ENCODE measurements at places on chromosomes 5 and 9.

- no peak for DNase-seq
Observed at GRCh38 chr5:45484781-45485180, 211.4 kb downstream of the HCN1 start.

DNA sequence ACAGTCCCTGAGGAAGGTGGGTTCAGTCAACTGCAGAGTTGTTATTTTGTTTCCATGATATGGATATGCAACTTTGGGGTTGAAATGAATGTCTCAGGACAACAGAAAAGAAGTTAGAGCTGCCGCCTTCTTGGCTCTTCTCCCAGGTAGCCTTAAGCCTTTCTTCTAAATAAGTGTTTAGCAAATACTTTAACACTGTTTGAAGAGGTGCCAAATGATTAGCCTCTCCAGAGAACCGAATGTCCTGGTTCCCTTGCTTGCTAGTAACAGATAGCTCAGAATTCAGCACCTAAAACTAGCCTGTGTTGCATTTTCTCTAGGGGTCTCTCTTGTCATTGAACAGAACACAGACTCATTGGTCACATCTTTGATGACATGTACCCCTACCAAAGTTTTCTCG is 127.7 kb upstream of the PIK3R1 start:
- no peak for DNase-seq

GRCh38 chr5:34738381-34738780 is 82.3 kb downstream of the RAI14 start:
- DNase-seq: no peak

DNA sequence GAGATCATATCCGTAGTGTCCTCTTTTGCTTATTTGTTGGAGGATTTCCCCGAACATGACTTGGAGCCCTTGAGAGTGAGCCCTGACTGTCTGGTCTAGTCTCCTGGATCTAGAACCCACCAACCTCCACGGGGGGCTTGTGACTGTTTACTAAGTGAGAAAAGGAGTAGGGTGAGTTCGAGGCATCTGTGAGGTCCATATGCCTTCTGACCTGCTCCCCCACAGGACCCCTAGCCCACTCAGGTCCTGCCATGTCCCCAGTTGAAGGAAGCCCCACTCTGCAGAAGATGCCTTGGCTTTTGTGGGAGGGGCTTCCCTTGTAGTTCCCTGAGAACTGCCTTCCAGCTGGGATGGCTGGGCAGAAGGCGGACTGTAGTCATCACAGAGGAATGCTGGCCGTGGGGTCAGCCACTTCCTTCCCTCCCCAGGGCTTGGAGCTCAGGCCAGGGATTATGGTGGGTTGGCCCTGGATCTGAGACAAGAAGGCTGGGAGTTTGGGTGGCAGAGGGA is 7.0 kb upstream of the IRF1 start:
- no peak for DNase-seq

GRCh38 chr5:74519161-74519571 is 121.4 kb downstream of the ENC1 start:
- no peak for DNase-seq

GRCh38 chr9:79257228-79257781 is 314.5 kb upstream of the TLE4 start:
- DNase-seq: no peak

- DNase-seq: no peak
Observed at GRCh38 chr5:162852134-162852533, 585.3 kb upstream of the CCNG1 start.

DNA sequence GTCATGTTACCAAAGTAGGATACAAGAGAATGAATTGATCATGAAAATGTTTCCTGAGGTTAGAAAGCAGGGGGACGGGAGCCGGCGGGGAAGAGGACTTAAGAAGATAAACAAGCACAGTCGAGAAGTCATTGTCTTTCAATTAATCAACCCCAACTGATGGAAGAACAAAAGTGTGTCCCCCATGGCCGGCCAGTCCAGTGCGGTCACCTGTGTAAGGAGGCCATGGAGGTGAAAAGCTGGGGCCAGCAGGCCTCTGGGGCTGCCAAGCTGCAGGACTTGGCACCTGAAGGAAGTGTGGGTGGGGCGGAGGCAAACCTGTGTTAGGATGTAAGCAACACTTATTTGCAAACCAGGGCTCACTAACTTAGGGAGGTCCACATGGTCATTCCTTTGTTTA is 223.3 kb upstream of the TBCA start:
- no peak for DNase-seq

- DNase-seq: no peak
Observed at GRCh38 chr9:72477930-72478518, 43.4 kb upstream of the TMC1 start.

DNA sequence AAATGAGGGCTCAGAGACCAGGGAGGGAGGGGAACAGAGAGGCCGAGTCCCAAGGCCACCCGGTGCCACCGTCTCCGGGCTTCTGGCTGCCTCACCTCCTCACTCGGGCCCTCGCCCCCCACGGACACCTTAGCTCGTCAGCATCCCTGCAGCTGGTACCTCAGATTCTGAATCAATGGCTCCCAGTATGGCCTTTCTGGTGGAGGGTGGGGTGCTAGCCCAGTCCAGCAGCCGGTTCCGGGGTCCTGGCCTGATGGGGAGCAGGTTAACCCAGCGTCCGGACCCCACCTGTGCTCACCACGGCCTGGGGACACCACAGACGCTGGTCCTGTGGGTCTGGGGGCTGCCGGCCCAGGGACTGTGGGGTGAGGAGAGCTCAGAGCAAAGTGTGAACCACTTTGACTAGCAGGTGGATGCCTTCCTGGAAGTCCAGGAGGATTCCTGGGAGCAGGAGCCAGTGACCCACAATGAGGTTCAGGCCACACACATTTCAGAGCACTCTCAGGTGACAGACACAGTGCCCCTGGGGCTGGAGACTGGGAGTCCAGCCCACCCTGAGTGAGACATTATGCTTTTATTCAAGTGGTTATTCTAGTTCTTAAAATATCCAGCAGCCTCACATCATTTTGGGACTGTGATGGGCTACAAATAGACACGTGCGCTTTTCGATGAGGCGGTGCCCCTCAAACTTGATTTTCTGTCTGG is 53.3 kb downstream of the AHRR start:
- no peak for DNase-seq

- DNase-seq: no peak
Observed at GRCh38 chr5:139472386-139473030, 1.7 kb downstream of the SMIM33 start.

DNA sequence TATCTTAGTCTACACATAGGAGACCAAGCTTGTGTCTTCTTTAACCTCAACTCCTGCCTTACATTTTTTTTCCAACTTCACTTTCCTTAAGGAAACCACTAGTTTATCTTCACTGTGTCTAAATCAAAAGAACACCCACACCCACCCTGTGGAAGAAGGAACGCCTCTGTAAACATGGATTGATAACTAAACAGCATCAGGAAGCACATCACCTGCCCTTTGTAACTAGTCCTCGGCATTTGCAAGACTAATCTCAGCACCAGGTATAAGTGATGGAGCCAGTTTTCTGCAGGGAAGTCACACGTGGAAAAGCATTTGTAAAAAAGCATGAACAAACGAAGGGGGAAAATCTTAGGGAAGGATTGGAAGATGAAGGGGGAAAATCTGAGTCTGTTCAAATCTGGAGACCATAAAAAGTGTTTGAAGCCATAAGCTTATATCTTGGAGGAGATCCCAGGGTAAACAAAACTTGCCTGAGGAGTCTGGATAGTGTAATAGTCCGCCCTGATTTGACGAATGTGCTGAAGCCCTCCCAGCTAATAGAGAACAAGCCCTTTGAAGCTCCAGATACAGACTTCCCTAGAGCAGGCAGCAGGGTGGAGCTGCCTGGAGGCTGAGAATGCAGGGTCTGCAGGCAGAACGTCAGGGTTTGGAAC is 117.3 kb upstream of the LHFPL2 start:
- no peak for DNase-seq

DNA sequence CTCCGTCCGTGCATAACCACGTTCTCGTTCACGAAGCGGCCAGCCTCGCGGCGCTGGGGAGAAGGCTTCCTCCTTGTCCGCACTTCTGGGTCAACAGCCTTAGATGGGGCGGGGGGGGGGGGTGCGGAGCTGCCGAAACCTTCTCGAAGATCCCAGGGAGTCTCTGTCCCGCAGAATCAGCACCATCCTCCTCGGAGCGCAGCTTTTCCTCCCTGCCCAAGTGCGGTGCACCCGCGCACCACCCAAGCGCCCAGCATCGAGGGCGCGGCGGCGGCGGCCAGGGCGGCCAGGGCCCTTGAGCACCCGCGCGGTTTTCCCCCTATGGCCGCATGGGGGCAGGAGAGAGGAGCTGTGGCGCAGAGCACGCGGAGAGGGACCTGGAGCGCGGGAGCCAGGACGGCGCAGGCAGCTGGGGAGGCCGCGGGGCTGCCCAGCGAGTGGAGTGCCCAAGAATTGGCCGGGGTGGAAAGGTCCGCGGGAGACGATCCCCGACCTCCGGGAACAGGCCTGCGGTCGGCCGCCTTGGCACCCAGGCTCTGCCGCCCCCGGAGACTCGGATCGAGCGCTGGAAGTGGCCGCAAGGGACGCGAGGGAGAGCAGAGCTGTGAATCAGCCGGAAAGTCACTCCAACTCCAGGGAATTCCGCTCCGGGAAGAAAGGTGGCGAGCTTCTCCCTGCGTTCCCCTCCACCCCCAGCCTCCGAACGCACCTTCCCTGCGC is 43.1 kb downstream of the TMEM174 start:
- DNase-seq: peak; percentile 29

DNA sequence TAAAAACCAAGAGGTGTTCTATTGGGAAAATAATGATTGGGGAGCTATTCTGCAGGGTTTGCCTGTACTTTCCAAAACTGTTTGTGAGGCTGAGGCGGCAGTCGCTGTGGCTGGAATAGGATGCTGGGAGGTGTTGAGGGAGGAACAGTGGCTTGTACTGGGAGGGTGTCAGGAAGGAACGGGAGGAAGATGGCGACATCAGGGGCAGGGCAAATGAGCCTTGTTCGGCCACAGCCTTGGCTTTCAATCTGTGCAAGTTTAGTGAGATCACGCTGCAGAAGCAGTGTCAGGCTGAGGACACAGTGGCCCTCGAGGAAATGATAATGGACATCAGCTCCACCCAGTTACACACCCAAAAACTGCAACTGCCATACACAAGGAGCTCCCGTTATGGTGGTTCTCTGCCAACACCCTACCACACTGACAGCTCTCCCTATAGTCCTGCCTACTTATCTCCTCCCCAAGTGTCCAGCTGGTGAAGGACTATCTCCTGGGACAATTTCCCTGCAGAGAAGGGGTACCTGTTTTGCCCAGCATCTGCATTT is 27.3 kb downstream of the KIF2A start:
- no peak for DNase-seq

GRCh38 chr9:109875495-109876129 is 95.6 kb downstream of the PALM2AKAP2 start:
- no peak for DNase-seq

DNA sequence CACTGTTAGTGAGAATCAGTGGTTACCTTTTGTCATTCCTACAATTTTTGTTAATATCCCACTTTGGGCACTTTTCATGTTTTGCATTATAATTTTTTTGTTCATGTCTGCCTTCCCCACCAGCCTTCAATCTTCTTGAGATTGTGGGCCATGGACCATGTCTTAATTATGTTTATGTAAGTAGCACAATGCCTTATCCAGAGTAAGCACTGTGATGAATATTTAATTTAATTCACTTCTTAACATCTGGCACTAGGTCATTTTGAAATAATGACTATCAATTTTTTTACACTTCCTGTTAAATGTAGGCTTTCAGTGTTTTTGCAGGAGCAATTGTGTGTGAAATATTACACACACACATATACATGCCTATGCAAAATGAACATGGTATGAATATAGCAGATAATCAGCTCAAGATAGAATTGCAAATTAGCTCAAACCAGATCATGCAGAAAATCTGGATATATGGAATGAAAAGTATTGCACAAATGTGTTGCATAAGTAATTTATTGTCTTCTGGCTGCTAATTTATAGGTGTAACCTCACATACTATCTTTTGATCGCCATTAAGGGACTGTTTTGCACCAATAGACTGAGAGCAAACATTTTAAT is 5.3 kb upstream of the SHOC1 start:
- no peak for DNase-seq

DNA sequence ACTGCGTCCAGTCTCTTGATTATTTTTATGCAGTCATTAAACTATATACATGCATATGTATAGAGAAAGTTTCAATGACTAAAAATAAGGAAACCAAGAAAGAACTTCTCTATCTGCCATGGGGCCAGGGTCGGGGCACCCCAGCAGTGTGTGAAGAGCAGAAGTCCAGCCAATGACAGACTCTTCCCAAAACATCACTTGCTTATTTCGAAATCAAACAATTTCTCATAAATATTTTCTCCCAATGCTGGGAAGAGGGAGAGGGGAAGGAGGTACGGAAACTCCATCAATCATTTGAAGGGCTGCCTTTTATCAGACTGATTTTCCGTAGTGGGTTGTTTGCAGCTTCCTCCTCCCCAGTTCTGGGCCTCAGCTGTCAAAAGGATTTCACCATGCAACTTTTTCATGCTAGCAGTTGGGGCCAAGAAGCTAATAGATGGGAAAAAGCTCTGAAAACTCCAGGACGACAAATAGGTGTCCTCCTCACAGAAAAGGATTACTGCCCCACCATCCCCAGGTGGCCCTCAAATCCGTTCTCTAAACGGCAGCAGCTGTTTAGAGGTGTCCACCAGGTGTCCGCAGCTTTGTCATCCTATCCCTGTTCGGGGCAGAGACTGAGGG is 617 bp upstream of the FPGS start:
- no peak for DNase-seq

DNA sequence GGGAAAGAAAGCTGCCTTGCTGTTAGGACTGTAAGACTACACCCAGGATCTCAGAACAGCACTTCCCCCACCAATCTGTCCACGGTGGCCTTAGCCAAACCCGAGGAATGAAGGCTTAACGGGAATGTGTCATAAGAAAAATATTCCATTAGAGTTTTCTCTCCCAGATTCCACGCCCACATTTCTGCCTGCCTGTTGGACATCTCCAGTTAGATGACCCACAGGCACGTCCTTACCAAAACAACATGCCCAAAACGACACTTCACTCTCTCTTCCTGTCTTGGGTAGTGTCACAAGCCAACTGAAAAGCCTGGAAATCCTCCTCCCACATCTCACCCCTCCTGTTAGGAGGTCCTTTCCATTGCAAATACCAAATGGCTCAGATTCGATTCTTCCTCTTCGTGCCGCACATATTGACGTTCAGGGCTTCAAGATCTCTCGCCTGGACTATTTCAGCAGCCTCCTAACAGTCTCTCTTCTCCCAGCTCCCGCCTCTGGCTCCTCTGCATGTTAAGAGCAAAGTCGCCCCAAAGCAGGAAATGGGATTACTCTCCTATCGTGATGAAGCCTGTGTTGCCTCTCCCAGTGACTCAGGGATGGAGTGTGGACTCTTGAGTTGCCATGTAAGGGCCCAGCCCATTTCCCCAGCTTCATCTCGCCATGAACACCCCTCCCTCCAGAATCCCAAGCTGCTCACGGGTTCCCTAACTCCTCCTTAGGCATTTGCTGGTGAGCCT is 159.3 kb downstream of the NR3C1 start:
- no peak for DNase-seq

GRCh38 chr9:127635201-127635735 is 23.2 kb downstream of the STXBP1 start:
- DNase-seq: no peak

All from stimulated activated CD4-positive, alpha-beta T cell treated with anti-CD3 and anti-CD28 coated beads, TNF-alpha, amount 100 ng/mL, for 48 hours (primary cell).